ENCODE measurements at places on chromosomes 6 and 20. TPM values are rescaled to one million over a fixed set of nuclear protein-coding genes. Genes with fewer than 3 reads are reported as not detected.

The RPP40 gene
- total RNA-seq: 4.3 TPM

The CLIC5 gene
- total RNA-seq: 9.2 TPM

GRCh38 chr20:5848711-5849505 lies 98.7 kb downstream of the SHLD1 start:
- DNase-seq: no peak

DNA sequence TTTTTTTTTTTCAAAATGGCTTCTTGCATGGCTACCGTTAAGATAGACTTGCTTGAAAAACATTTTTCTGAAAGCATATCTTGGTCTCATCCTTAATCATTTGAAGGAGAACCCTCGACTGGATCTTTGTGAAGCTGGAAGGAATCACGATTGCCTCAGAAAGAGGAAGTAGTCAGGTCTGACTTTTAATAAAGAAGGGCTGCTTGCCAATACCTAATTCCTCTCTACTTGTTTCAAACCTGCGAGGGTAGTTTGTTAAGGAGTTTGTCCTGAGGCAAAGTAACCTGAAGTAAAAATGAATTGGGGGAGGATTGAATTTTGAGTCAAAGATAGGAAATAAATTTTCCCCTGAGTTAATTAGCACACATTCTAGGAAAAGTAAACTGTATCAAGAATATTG lies 288.1 kb upstream of the MAP3K7 start:
- DNase-seq: no peak

GRCh38 chr6:151014404-151015100 lies 149.1 kb downstream of the MTHFD1L start:
- peak; percentile 62 for DNase-seq

DNA sequence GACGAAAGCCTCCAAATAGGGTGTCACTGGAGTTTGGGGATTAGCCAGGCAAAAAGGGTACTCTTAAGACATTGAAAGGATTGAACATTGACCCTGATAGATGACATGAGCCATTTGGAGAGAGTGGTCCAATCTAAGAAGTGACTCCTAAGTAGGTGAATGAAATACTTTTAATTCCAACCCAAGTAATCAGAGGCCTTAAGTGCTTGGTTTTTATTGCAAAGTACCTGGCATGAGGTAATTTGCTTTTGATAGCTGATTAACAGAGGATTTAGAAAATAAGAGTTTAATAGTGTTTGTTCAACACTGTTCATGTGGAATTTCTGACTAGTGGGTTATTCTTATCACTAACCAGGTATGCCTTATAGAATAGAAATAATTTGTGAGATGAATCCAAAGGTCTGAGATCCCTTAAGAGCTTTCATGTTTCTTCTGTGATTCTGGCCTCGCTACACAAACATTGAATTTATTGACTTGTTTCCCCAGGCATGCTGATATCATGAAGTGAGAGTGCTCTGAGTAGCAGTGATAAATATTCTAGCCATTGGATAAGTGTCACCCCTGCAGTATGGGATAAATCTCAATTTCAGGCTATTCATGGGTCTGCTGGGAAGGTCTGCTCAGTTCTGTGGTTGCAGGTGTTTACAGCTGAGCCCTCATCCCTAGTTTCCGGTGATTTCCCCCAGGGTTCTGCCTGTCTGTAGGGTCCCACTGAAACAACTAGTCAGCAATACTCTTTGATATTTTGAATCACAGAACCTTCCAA lies 6.5 kb downstream of the NCOA7 start:
- DNase-seq: no peak

Data from aorta (tissue), 5 donors.